ENCODE measurements at places on chromosomes 1 and 21.

DNA sequence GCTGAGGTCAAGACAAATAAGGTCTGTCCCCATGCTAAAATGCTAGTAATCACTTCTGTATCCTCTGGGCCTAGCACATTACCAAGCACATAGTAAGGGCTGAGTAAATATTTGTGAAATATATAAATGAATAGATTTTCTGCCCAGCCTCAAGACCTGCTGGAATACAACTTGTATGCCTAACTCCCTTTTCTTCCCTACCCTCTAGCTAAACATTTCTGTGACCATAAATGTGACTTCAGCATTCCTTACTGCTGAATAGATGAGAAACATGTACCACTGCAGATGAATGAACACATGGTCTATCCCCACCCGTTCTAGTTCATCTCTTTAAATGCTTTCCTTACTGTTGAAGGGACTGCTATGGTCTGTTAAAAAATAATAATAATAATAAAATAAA, 209.0 kb upstream of the HOOK1 start:
- no peak for DNase-seq

- no peak for DNase-seq
Measured at GRCh38 chr1:106554294-106554693, 502.2 kb upstream of the PRMT6 start.

DNA sequence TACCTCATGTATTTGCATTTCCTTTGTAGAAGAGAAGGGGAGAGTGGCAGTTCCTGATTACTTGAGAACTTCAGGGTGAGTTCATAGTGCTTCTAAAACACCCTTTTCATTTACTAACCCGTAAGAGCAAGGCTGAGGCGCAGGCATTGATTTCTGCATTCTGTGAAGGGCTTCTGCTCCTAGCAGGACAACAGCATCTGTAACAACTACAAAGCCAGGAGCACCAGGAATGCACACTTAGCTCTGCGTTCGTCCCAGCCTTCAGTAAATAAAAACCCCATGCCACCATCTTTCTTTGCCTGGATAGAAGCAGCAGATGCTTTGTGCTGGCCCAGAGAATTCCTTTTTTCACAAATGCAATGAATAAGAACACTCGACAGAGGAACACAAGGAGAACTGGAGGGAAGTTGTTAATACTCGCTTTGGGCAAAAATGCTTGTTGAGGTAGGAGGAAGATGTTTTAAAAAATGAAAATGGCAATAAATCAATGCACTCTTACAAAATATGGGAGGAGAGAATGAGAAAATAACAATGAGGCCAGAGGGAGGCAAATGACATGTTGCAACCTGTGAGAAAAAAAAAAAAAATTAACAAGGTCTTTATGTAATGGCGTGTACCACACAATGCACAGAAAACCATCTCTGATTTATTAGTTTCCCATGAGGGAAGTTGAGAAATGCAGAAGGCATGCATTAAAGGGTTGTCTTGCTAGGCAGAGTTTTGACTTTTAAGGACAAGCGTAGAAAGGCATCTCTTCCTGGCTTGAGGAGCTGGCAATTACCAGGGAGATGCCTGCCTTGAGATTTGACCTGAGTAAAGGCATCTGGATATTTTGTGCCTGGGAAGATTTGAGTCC, 418.8 kb downstream of the DISC1 start:
- no peak for DNase-seq

- no peak for DNase-seq
Measured at GRCh38 chr1:216554934-216555333, 131.7 kb upstream of the USH2A start.

GRCh38 chr21:45957981-45958600, 23.5 kb upstream of the COL6A1 start:
- no peak for DNase-seq

DNA sequence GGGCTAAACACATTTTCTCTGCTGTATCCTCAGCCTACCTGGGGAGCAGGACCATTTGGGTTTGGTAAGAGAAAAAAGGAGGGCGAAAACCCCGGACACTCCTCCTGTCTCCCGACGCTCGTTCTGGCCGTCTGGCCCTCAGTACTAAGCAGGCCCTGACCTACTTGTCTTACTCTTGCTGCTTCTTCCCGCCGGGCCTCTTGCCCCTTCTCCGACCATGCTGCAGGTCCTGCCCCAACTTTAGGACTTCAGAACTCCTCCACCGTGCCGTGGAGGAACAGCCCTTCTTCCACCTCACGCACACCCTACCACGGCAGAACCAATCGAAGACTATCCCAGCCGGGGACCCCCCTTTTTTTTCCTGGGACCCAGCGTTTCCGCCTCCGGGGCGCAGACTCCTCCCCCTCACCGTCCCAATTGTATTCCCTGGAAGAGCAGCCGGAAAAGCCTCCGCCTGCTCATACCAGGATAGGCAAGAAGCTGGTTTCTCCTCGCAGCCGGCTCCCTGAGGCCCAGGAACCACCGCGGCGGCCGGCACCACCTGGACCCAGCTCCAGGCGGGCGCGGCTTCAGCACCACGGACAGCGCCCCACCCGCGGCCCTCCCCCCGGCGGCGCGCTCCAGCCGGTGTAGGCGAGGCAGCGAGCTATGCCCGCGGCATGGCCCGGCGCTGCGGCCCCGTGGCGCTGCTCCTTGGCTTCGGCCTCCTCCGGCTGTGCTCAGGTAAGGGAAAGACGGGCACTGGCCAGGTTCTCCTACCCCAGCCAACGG, at the start of gene CHRNB2:
TSS of gene CHRNB2 (plus strand) at position 393 of the 771 bp plus-strand sequence. CDS start at position 660, 267 bp downstream.
- DNase-seq, result no peak

DNA sequence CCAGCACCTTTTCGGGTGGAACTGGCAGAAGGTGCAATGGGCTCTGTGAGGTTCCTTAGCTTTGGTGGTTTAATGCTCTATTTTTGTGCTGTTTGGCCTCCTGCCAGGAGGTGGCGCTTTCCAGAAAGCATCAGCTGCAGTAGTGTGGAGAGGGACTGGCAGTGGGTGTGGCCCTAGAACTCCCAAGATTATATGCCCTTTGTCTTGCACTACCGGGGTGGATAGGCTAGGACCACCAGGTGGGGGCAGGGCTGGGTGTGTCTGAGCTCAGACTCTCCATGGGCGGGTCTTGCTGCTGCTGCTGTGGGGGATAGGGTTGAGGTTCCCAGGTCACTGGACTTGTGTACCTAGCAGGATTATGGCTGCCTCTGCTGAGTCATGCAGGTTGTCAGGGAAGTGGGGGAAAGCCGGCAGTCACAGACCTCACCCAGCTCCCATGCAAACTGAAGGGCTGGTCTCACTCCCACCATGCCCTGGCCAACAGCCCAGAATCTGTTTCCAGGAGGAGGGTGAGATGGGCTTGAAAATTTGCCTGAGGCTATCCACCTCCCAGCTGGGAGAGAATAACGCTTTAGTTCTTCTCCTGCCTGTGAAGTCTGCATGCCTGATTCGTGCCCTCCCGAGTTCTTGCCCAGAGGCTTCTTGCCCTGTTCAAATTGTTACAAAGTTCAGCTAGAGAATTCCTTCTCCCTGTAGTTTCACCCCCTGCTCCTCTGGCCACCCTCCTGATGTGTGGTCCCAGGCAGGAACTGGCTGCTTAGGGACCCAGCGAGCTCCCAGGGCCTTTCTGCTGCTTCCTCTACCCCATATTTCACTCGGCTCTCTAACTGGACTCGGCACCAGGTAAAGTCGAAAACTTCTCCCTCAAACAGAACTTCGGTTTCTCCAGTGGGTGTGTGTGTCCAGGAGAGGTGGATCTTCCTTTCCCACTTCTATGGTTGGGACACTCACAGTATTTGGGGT, 76.5 kb upstream of the BTG3 start:
- DNase-seq, result no peak

DNA sequence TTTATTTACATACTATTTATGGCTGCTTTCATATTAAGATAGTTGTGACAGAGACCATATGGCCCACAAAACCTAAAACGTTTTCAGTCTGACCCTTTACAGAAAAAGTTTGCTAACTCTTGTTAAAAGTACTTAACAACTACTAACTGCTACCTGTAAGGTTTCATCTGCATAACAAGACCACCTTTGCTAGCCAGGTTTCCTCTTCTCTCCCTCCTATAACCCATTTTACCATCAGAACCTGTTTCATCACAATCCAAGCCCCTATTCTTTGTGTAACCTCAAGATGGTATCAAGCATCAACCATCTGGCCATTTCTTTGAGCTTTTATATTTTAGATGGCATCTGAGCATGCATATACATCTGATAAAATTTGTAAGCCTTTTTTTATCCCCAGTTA, 305.4 kb downstream of the HHIPL2 start:
- no peak for DNase-seq

- no peak for DNase-seq
Measured at GRCh38 chr1:195754874-195755273, 853.4 kb downstream of the KCNT2 start.
